Activated CD4-positive, alpha-beta T cell treated with anti-CD3 and anti-CD28 coated beads for 24 hours (primary cell): ENCODE measurements at places on chromosomes 4 and X.

- DNase-seq, result no peak
These were observed 75.4 kb downstream of the RPS3A start for GRCh38 chr4:151174784-151175183.

DNA sequence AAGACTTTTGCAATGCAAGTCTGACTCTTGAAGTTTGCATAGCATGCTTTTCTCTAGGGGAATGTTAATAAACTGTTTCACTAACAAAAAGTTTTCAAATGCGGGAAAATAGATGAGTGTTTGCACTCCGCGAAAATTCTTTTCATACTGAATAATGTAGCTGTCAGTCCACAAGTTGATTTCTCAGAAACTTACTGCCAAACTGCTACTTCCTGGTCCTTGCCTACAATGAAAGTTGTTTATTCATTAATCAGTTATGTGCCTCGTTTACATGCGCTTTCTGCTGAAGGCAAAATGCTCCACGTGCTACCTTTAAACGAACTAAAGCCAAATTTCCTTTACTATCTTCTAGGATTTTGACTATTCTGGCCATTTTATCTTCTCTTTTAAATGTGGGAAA lies 166.2 kb downstream of the MAGEB17 start:
- DNase-seq, result no peak

- DNase-seq, result no peak
These were observed 219.0 kb upstream of the PSAPL1 start for GRCh38 chr4:7653510-7654369.

GRCh38 chr4:73718375-73719373 lies 21.7 kb upstream of the CXCL8 start:
- DNase-seq, result no peak

DNA sequence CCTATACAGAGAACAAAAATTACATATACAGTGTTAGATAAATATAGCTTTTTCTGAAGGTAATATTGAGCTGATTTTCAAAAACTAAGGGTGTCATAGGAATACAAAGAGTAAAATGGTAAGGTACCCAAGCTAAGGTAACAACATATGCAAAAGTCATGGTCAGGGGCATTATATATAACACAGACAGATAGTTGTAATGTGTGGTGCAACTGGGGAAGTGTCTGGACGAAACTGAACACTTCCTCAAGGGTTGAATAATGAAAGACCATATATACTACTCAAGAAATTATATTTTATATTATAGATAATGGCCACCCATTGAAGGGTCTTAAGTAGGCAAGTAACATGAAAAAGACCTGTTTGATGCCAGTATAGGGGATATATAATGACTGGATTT lies 262.1 kb upstream of the CXXC4 start:
- no peak for DNase-seq

GRCh38 chrX:33726281-33727160 lies 405.6 kb downstream of the FAM47A start:
- no peak for DNase-seq

DNA sequence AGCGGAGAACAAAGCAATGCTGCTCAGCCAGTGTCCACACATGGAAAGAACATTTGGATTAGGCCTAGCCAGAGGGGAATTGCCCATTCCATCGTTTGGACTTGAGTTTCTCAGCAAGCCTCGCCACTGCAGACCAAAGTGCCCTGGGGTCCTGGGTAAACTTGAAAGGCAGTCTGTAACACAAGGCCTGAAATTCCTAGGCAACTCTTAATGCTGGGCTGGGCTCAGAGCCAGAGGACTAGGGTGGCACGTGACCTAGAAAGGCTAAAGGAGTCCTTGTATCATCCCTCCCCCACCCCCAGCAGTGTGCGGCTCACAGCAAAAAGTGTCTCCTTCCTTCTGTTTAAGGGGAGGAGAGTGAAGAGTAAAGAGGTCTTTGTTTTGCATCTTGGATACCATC lies 210.4 kb upstream of the ARX start:
- no peak for DNase-seq

DNA sequence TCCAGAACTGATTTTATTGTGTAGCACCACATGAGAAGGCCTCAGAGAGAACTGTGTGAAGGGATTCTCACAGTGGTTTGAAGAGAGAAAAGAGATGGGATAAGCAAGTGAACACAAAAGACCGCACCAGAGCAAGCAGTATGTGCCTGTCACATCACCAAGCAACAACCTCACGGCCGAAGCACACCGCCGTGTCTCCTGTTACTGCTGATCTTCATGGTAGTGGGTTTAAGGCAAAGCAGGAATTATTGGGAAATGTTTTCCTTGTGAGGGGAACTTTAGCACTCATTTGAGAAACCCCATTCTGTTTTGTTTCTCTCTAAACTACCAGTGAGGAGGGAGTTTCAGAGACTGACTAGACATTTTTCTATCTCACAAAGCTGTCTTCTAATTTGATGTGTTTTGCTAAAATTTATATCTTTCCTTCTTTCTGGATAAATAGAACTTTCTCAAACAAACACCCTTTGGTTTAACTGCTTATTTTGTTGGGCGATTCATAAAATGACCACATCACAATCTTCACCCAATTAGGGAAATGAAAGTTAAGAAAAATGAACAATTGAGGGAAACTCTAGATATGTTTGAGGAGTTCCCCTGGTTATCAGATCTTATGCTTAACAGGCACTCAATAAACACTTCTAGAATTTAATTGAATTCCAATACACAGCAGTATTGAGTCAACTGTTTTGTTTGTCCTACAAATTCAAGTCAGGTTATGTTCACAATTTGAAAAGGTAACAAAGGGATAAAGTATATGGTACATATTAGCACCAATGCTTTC lies 16.5 kb downstream of the SH3KBP1 start:
- DNase-seq, result no peak

- no peak for DNase-seq
These were observed 21.3 kb downstream of the ETDA start for GRCh38 chrX:135273162-135273561.

DNA sequence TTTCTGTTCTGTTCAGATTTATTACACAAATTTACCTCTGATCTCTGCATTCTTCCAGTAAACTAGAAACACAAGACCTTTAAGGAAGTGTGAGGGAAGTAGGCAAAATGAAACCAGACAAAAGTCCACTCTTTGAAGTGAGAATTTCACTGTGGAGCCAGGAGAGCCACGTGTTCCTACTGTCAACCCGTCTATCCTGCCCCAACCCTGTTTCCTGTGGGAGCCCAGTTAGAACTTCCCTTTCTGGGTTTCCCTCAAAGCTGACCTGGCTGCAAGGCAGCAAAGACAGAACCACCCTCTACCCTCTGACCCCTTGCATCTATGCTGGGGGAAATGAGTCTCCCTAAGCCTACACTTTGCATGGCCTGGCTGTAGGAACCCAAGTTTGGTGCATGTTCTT lies 40.0 kb downstream of the TMEM144 start:
- DNase-seq, result no peak

- no peak for DNase-seq
These were observed 61.6 kb downstream of the SYNPO2 start for GRCh38 chr4:118950224-118950623.
